ENCODE measurements at places on chromosomes 5 and 9. TPM values are rescaled to one million over a fixed set of nuclear protein-coding genes. Genes with fewer than 3 reads are reported as not detected.
A peak's percentile ranks its signal among the peaks of the same experiment; 100 is the strongest.

DNA sequence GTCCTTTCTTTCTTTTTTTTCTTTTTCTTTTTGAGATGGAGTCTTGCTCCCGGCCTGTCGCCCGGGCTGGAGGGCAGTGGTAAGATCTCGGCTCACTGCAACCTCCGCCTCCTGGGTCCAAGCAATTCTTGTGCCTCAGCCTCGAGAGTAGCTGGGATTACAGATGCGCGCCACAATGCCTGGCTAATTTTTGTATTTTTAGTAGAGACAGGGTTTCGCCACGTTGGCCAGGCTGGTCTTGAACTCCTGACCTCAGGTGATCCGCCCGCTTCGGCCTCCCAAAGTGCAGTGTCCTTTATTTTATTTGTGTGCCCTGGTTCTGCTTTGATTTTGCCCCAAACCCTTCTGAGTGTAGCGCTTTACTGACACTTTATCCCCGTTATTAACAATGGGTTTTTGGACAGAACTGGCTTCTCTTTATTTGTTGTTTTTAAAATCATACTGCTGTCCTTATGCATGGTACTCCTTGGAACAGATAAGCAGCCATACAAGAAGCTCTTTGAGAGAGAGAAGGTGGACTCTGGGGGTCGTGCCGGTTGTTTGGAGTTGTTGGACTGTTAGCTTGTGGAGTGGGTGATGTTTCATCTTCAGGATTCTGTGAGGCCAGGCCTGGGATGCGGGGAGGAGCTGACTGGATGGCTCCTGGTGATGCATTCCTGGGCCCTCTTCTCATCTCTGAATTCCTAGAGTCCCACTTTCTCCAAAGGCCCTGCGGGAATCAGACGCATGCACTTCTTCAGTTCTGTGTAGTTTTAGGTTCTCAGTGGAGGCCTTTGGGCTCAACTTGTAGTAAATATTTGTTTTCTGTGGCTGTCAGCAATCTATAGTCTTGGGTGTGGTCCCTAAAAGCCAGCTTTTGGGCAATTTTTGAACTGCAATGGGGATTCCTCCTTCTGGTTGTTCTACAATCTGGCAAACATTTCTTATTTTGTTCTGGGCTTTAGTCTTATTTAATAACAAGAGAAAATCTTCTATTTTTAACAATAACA is 47.8 kb downstream of the PTTG1 start:
- H3K27me3 ChIP-seq: peaks cover 2% of the 10 kb centered on the region
- no peak for DNase-seq
- H3K4me3 ChIP-seq: no peak overlapping the region

DNA sequence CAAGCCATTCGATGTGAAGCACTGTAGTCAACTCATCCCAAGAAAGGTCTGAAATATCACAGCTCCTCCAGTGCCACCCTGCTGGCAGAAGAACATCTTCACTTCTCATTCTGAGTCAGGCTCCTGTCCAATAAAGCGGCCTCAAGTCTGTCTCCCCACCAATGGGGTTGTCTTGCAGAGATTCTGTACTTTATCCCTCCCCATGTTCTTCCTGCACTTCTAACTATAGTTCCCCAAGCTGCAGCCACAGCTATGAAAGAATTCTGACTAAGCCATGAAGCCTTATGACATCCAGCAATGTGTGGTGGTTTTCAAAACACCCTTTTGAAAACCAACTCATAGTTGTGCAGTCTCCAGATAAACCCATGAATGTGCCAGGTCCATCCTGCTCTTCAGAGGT is 6.8 kb downstream of the MACROH2A1 start:
- H3K36me3 ChIP-seq: peaks cover 13% of the 10 kb centered on the region
- no peak overlapping the region for H3K4me3 ChIP-seq
- peak overlapping the region; percentile 55 for H3K27ac ChIP-seq

The EXOSC3 gene
- polyA plus RNA-seq: 37.2 TPM

The PCDHB7 gene
- polyA plus RNA-seq: 0.38 TPM

GRCh38 chr5:158809310-158809850 is 290.3 kb downstream of the EBF1 start:
- DNase-seq: no peak
- no peak overlapping the region for H3K4me3 ChIP-seq
- no peaks in the 10 kb centered on the region for H3K27me3 ChIP-seq
- no peaks in the 10 kb centered on the region for H3K36me3 ChIP-seq

DNA sequence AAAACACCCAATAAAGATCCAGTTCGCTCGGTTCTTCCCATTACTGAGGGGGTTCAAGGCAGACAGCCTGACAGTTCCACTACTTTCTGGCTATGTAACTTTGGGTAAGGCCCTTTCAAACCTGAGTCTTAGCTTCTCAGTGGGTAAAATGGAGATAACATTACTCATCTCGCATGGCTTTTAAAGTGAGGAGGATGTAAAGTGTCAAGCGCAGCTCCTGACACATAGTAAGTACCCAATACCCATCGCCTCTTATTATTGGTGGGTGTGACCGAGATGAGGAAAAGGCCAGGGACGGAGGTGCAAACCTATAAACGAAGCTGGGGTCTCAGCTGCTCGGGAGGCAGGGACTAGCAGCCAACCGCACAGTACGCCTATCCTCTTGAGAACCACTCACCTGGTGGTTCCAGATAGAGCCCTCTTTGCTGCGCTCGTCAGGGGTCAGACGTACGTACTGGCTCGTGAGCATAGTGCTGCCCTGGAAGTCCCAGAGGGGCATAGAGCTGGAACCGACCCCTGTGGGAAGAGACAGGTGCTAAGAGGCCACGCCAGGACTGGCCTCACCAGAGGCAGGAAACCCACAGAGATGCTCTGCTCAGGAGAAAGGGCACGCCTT is 584 bp downstream of the LMAN2 start:
- H3K27ac ChIP-seq: peak overlapping the region; percentile 86
- peaks cover 24% of the 10 kb centered on the region for H3K4me1 ChIP-seq
- H3K4me3 ChIP-seq: peak overlapping the region; percentile 63
- no peak for DNase-seq
- H3K27me3 ChIP-seq: peaks cover 2% of the 10 kb centered on the region

- no peak overlapping the region for H3K27ac ChIP-seq
- DNase-seq: no peak
- H3K36me3 ChIP-seq: peaks cover 45% of the 10 kb centered on the region
- no peak overlapping the region for H3K4me3 ChIP-seq
- H3K27me3 ChIP-seq: no peaks in the 10 kb centered on the region
Observed at GRCh38 chr9:93646640-93647178, 70.3 kb downstream of the PHF2 start.

The PCDHA7 gene
- 0.16 TPM for polyA plus RNA-seq

The KLF4 gene
- polyA plus RNA-seq: 6.9 TPM

GRCh38 chr5:107542428-107542827 is 128.3 kb downstream of the EFNA5 start:
- H3K27me3 ChIP-seq: no peaks in the 10 kb centered on the region
- no peaks in the 10 kb centered on the region for H3K36me3 ChIP-seq
- H3K27ac ChIP-seq: no peak overlapping the region
- DNase-seq: peak; percentile 64

- H3K27ac ChIP-seq: no peak overlapping the region
- no peaks in the 10 kb centered on the region for H3K27me3 ChIP-seq
- DNase-seq: peak; percentile 25
- no peak overlapping the region for H3K4me3 ChIP-seq
Observed at GRCh38 chr9:794386-794785, 47.1 kb upstream of the DMRT1 start.

DNA sequence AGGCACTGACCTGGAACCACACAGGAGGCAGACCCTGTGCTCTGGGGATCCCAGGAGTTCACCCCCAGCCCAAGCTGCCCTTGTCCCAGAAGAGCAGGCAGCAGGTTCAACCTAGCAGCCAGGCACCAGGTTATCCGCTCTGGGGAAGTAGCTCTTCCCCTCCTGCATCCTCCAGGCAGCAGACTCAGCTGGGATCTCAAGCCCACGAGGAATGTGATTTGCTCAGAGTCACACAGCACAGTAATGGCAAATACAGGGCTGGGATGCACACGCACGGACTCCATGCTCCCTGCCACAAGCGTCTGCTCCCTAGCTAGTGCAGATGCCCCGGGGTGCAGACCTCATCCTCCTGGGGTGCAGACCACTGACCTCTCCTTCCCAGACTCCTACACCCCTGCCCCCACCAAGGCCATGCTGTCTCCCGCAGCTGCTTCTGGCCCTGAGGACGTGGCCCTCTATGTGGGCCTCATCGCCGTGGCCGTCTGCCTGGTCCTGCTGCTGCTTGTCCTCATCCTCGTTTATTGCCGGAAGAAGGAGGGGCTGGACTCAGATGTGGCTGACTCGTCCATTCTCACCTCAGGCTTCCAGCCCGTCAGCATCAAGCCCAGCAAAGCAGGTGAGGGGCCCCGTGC is 25.5 kb downstream of the HK3 start:
- no peak overlapping the region for H3K27ac ChIP-seq
- no peak for DNase-seq
- no peaks in the 10 kb centered on the region for H3K4me1 ChIP-seq

The NME5 gene
- polyA plus RNA-seq: 0.17 TPM

The DMRTA1 gene
- polyA plus RNA-seq: not detected

- no peaks in the 10 kb centered on the region for H3K36me3 ChIP-seq
- H3K27me3 ChIP-seq: no peaks in the 10 kb centered on the region
- 0 out of 2 replicates have a peak, but pooled peaks cover 1% of the 10 kb centered on the region for H3K4me1 ChIP-seq
- no peak for DNase-seq
- no peak overlapping the region for H3K4me3 ChIP-seq
- no peak overlapping the region for H3K27ac ChIP-seq
Observed at GRCh38 chr5:169339869-169340268, 38.9 kb upstream of the SLIT3 start.

Data from IMR-90 (cell line).